T-helper 17 cell (primary cell): ENCODE measurements at places on chromosomes 6 and 20.
A peak's percentile ranks its signal among the peaks of the same experiment; 100 is the strongest.

- no peak for DNase-seq
These were observed 235.8 kb upstream of the RIN2 start for GRCh38 chr20:19522071-19522801.

GRCh38 chr6:13863699-13864155 lies 49.4 kb upstream of the MCUR1 start:
- DNase-seq, result no peak

DNA sequence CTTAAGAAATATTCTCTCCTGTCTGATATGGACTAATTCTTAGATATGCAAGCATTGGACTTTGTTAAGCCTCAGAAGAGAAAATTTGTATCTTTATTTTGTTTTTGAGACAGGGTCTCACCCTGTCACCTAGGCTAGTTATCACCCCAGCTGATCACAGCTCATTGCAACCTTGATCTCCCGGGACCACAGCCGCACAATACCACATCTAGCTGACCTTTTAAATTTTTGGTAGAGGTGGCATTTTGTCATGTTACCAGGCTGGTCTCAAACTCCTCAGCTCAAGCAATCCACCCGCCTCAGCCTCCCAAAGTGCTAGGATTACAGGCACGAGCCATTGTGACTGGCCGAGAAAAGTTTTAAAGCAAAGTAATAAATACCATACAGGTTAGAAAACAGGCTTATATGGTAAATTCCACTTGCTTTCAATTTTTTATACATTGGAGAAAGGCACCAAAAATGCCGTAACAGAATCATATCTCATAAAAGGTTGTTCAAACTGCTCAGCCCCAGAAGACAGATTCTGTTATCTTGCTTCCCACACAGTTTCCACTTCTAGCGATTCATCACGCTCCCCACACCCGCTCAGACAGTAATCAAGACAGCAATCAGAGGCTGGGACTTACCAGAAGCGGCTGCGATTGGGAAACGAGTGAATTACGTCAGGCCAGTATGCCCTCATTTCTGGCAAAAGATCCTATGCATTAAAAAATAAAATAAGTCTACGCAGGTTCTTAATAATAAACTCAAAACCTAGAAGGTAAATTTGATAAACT lies 13.8 kb downstream of the RNASET2 start:
- DNase-seq, result peak; percentile 32

DNA sequence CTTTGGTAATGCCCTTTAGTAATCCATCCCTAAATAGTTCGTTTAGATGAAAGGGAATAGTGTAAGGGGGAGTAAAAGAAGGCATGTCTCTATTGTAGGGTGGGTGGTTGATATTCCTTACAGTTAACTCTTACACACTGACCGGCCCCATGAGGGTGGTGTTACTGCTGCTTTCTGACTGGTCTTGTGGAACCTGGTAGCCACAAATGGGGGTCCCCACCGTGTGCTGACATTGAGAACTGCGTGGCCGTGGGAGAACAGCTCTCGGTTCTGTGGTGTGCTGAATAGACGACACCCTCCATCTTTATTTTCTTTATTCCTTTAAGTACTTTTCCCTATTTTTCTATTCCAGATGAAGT lies 19.3 kb downstream of the MRAP2 start:
- no peak for DNase-seq

DNA sequence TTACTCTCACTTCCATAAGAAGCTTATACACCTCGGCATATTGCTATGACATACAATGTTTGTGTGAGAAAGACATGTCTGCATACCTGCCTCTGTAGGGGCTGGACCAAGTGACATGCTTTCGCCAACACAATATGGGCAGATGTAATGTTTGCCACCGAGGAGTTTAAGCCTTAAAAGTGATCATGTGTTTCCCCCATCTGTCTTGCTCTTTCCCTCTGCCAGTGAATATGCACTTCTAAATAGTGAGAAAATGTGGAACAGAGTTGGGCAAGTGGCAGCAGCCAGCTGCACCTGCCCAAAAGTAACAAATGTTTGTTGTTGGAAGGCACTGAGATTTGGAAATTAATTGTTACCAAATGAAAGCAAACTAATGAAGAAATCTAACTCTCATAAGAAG lies 274.8 kb upstream of the BTBD3 start:
- DNase-seq, result no peak

- DNase-seq, result no peak
These were observed 9.8 kb downstream of the MMUT start for GRCh38 chr6:49453221-49453620.

- DNase-seq, result no peak
These were observed 24.1 kb upstream of the RALY start for GRCh38 chr20:33969563-33969962.

DNA sequence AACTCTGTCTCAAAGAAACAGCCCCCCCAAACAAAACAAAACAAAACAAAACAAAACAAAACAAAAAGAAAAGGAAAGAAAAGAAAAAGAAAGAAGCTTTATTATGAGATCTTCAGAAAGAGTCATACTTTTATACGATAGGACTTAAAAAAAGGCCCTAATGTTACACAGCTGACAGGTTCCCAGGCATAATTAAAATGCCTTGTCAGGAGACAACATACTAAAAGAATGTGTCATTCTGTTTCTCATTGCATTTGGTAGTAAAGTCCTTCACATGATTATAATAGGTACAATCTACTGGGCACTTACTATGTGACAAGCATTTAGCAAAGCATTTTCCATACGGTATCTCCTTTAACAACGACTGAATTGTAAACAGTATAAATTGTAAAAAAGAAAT lies 36.4 kb upstream of the RPN2 start:
- DNase-seq, result no peak

DNA sequence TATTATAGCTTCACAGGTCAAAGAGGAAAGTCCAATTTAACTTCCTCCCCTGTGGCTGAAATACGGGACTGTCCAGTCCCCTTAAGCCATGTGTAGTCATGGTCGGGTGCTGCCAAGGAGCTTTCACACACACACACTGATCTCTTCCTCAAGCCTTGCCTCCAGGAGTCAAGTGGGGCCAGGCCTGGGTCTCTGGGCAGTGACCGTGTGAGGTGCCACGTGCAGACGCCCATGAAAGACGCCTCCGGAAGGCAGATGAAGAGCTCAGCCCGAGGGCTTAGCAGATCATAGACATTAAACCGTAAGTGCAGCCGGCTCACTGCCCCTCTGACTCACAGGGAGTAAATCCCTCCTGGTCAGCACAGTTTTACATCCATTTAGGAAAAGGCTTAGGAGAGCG lies 4.2 kb downstream of the GABRR2 start:
- no peak for DNase-seq

DNA sequence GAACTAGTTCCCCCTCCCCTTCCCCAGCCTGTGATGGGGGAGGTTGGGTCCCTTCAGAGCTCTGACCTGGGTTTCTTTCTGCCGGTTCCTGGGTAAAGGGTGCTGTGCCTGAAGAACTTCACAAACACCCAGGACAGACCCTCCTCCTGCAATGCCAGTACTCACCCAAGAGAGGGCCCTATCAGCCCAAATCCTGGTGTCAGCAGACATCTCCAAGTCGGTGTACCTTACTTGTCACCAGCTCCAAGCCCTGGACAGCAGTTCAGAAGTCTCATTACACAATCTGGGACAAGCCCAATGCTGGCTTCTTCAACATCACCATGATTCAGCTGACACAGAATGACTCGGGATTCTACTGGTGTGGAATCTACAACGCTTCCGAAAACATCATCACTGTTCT lies 467 bp downstream of the TREML4 start:
- DNase-seq, result no peak

DNA sequence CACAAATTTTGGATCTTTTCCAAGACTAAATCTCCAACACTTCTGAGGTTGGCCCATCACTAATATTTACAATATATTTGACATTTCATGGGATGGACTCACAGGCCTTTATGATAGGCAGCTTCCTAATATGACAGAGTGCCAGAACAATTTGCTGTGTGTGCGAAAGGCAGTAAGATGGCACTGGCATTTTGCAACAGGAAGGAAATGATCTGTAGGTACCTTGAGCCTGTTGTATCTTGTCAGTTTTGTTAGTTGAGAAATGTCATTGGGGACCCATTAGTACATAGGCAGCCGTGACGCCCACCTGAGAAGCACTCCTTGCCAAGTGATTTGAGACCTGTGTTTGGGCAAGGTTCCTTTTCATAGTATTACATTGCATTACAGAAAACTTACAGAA lies 153.4 kb upstream of the HEY2 start:
- DNase-seq, result no peak

DNA sequence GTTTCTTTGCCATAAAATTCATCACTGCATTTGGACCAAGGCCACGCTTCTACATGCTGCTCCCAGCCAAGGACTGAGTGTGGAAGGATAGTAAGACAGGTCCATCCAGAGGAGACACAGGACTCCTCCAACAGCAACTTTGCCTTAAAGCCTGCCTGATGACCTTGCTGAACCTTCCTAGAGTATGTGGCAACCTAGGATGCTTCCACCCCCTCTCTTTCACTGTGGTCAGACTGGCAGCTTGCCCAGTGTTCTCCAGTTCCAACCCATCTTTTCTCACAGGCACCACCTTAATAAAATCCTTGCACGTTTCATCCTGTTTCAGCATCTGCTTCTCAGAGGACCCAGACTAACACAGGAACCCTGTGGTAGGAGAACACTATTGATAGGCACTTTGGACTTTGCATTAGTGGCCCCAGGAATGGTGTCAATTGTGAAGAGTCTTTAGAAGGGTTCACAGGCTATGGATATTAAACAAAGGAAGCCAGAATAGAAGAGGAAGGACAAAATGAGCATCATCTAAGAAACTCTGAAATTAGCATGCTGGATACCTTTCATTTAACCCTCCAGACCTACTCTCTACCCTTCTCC lies 2.4 kb upstream of the PKHD1 start:
- no peak for DNase-seq

DNA sequence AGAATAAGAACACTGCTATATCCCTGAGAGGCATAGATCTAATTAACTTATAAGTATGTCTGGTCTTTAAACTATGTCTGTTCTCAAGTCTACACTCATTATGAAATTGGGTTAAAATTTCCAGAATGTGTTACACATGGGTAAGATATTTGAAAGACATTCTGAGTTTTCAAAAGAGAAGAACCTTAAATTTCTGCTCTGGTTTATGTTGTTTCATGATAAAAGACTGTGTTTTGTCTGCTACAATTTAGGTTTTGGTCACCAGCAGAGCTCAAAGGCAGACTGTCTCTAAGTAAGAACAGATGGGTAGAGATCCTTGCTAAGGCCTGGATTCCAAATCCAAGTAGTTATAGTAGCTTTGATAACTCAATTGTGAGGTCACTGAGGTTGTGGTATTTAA lies 6.0 kb downstream of the STMND1 start:
- DNase-seq, result no peak
